ENCODE measurements at places on chromosomes 1 and 21.

GRCh38 chr1:222616525-222616924, 1.4 kb upstream of the MIA3 start:
- DNase-seq, result peak; percentile 25

DNA sequence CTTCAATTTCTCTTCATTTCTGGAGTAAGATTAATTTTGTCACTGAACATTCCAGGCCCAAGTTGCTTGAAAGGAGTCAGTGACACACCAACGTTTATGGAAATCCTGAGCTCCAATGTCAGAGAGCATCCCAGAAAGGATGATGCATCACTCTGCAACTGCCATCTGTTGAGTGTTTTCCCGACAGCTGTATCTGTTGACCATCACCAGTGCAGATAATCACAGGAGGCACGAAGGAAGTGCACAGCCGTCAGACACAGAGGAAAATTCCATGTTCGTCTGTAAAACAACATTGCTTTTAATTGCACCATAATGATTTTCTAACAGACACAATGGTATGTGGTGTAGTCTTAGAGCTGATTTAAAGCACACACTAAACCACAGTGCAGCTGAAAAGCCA, 376.7 kb upstream of the ADGRL2 start:
- DNase-seq, result no peak

DNA sequence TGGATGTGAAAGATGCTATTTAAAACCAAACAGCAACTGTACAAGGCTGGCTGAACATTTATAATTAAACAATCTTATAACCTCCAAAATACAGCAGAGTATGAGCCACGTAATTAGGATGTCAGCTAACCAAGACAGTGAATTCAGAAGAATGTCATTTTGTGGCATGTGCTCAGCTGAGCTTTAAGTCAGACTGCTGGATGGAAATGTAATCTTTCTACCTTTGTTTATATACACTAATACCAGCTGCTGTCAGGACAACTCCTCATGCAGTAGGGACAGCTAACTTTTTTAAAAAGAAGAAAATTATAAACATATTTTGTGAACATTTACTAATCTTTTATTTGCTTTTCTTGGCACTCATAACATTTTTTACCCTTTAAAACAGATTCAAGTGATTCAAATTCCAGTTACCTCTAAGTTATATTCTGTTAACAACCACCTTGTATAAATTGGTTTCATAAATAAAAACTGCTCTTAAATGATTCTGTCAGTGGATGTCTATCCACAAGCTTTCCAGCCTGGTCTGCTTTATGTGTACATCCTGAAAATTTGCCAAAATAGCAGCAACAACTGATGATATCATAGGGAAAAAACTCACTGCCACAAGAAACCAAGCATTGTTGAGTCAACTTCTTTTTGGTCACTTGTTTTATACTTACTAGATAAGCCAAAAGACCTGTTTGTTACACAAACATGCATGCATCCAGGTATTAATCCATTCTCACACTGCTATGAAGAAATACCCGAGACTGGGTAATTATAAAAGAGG, 36.1 kb downstream of the DPH5 start:
- DNase-seq, result peak; percentile 44

- no peak for DNase-seq
These were observed 12.2 kb upstream of the ACADM start for GRCh38 chr1:75712306-75712705.

DNA sequence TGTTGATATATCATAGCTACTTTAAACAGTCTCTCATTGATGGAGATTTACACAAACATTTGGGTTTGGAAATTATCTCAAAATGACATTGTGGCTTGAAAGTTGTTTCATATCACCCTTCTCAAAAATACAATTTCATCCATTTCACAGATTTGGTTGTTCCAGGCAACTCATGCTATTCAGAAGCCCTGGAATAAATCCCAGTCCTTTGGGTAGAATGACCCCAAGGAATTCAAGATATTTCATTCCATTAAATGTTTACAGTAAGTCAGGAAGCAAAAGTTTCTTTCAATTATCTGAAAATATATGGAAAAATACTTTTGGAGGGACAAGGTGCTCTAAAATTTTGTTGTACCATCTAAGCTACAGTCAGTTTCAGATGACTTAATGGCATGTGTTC, 27.1 kb downstream of the MPZL1 start:
- DNase-seq, result no peak

Measured in HS-5 (cell line).